ENCODE measurements at places on chromosomes 13 and 19.

GRCh38 chr13:59458908-59459579 lies 704.7 kb downstream of the DIAPH3 start:
- DNase-seq = no peak

GRCh38 chr13:29907670-29908069 lies 57.3 kb upstream of the UBL3 start:
- no peak for DNase-seq

DNA sequence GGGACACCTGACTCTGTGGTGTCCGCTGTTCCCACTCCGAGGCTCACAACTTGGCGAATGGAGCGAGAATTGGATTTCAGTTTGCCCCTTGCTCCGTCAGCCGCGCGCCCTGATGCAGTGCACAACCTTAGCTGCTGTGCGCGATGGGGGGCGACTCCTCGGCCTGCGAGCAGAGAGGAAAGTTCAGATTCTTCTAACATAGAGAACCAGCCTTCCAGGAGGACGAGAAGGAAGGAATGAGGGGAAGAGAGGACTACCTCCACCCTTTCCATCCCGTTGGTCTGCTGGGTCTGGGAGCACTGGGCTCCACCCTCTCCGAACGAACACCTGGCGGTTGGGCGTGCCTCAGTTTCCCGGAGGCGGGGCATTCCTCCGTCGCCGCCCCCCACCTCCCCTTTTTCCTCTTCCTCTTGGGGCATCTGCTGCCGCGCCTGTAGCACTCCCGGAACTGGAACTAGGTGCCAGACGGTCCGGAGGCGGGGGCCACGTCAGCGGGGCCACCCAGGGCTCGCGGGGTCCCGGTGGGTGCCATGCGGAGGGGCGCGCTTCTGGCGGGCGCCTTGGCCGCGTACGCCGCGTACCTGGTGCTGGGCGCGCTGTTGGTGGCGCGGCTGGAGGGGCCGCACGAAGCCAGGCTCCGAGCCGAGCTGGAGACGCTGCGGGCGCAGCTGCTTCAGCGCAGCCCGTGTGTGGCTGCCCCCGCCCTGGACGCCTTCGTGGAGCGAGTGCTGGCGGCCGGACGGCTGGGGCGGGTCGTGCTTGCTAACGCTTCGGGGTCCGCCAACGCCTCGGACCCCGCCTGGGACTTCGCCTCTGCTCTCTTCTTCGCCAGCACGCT lies at the start of gene KCNK6:
Gene KCNK6, plus strand, starts transcription at position 425 of the 838 bp plus-strand sequence. Its CDS starts 106 bp downstream, at position 531.
- peak; percentile 64 for DNase-seq

DNA sequence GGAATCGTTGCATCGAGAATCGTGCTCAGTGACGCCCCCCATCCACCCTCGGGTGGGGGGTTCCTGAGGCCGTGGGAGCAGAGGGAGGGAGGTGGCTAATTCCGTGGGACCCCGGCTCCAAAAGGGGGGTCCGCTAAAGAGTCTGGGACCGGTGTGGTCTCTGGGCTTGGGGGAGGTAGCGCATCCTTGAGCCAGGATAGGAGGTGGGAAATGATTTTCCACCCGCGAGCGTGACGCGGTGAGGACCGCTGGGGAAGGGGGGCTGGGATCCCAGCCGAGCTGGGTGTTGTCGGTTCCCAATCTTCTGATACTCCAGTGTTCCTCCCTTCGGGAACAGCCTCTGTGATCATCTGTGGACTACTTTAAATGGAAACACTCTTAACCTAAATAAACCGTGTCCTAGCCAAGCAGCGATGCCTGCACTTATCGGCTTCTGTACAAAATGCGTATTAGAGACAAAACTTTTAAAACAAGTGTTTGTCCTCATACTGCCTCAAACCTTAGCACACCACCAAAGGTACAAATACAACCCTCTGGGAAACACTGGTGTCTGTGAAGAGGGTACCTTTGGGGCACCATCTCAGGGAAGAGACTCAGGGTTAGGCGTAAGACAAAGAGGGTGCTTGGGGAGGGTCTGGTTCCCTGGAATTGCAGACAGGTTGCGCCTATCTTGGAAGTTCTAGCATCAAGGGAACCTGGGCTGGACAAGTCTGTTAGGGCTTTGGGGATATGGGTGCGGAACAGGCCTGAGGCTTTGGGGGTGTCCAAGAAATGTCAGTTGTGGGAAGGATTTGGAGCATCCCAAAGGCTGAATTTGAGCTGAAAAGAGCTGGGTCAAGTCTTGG lies 16.0 kb downstream of the KCNC3 start:
- no peak for DNase-seq

- no peak for DNase-seq
Measured at GRCh38 chr19:1861599-1862031, 1.8 kb downstream of the KLF16 start.

DNA sequence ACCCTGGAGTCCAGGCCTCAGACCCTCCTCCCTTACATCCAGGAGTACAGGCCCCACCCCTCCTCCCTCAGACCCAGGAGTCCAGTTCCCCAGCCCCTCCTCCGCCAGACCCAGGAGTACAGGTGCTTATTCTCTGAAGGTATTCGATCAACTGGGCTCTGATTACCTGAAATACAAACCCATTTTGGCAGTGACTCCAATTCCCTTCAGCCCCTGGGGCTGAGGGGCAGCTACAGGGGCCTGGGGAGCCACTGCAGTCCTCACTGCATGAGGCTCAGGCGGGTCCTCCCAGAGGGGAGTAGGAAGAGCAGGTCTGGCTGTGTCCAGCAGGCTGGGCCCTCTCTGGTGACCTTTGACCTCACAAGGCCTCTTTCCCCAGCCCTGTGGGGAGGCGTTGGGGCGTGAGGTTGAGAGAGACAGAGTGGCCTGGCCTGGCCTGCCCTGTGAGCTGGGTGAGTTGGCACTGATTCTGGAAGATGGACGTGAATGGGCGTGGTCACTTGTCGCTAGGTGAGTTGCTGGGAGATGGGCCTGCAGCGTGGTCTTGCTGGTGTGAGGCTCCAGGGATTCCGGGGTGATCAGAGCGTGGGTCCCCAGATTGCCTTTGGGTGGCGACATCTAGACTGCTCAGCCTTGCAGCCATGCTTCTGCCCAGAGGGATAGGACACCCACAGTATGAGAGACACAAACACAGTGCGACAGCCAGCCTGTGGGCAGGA lies 3.1 kb downstream of the BCAT2 start:
- DNase-seq = no peak

- DNase-seq = no peak
Measured at GRCh38 chr19:19033176-19033425, 216 bp downstream of the SUGP2 start.

- DNase-seq = peak; percentile 48
Measured at GRCh38 chr13:98997738-98998641, 20.1 kb upstream of the DOCK9 start.

DNA sequence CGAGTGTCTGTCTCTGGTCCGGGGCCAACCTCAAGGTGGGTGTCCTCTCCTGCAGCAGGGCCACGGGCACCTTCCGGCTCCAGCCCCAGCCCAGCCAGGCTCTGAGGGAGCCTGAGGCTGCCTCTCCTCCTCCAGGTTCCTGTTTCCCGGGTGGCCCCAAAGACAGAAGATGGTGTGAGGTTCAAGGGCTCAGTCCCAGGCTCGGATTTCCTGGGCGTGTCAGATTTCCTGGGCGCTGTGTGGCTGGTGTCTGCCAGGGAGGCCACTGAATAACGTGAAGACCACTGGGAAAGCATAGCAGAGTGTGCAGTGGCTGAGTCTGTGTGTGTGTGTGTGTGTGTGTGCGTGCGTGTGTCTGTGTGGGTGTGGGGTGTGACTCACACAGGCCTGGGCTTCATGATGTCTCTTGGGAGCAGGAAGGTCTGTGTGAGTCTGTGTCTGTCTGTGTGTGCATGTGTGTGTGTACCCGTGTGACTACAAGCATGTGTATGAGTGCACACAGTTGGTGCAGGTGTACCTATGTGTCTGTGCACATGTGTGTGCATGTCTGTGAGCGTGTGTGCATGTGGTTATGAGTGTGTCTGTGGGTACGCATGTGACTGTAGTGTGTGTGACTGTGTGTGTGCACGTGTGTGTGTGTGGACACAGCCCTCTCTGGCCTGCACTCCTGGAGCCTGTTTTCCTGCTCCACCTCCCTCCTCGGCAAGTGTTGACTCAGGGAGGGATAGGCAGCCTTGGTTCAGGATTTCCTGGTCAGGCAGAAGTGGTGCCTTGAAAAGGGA lies 28.3 kb downstream of the CEBPA start:
- DNase-seq = peak; percentile 67

DNA sequence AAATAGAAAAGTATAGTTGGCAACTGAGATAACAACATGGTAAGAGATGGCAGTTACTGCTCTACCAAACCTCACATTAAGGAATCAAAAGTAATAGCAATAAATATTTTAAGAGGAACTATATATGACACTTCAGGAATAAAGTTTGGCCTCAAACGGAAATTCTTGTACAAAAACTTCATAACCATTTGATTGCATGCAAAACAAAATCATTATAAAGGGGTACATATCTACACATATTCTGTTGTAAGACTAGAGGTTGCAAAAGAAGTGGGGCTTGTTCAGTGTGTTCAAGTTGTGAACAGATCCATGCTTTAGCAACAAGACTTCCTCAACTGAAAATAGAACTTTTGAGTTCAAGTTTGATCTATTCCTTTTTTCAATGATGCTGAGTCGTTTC lies 133.5 kb upstream of the MIR17HG start:
- no peak for DNase-seq

Data from activated CD8-positive, alpha-beta T cell treated with anti-CD3 and anti-CD28 coated beads for 36 hours (primary cell).